Omental fat pad (tissue), 4 donors: ENCODE measurements at places on chromosomes 7 and 10.

GRCh38 chr7:79282070-79282694 is 171.3 kb downstream of the MAGI2 start:
- no peak for DNase-seq

GRCh38 chr7:158705234-158705850 is 738 bp upstream of the NCAPG2 start:
- no peak for DNase-seq

- DNase-seq: no peak
These were observed 36.0 kb downstream of the R3HCC1L start for GRCh38 chr10:98170249-98171117.

DNA sequence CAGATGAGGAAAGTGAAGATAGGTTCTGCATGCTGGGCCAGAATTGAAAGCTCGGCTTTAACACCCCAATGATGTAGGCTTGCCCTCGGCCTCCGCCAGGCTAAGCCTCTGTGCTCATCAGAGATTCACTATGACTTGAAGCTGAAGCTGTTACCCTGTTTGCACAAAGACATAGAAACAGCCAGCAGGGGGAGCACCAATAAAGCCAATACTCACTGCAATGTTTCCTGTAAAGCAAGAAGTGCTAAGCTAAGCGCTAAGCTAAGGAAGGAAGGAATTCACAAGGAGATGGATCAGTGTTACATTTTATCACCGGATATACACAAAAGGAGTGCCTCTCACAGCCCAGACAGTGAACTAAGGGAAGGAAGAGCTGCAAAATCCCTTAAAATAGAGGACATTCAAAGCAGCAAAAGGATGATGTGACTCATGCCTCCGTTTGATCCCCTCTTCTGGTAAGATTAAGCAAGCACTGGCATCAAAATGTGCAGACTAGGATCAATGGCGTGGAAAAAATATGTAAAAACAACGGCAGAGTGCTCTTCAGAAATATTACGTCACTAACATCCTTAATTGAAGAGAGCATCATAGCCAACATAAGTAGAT is 153.8 kb downstream of the COBL start:
- peak; percentile 70 for DNase-seq

DNA sequence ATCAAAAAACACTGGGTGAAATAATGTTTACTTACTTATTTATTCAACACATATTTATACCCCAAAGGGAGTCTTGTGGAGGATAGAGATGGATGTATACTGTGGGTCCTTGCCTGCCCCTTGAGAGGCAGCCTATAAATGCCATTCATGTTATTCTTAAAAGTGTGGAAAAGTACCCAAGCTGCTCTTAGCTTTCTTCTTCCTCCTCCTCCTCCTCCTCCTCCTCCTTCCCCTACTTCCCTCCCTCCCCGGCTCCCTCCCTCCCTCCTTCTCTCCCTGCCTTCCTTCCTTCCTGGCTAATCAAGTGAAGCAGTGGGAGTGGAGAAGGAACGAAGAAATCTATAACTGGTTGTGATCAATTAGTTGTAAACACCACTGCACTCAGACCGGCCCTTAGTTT is 21.2 kb upstream of the IGF2BP3 start:
- no peak for DNase-seq

DNA sequence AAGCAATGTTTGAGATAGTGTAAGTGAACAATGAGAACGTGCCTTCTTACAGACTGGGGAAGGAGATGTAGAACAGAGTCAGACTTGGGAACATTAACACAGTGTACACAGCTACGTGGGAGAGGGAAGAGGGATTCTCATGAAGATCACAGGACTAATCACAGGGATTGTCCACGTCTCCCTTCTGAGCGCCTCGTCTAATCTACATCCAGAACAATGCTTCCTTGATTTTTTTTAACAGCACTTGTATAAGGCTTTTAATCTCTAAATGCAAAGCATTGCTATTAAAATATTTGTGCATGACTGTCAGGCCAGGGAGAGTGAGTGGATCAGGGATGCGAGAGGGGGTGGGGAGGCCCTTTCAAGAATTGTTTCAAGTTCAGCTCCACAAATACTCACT is 62.7 kb downstream of the MET start:
- no peak for DNase-seq

GRCh38 chr7:28361551-28361950 is 50.8 kb upstream of the CREB5 start:
- DNase-seq: no peak
